ENCODE measurements at places on chromosomes 7 and 10.

- DNase-seq = no peak
These were observed 32.8 kb upstream of the TMEM106B start for GRCh38 chr7:12178317-12178716.

DNA sequence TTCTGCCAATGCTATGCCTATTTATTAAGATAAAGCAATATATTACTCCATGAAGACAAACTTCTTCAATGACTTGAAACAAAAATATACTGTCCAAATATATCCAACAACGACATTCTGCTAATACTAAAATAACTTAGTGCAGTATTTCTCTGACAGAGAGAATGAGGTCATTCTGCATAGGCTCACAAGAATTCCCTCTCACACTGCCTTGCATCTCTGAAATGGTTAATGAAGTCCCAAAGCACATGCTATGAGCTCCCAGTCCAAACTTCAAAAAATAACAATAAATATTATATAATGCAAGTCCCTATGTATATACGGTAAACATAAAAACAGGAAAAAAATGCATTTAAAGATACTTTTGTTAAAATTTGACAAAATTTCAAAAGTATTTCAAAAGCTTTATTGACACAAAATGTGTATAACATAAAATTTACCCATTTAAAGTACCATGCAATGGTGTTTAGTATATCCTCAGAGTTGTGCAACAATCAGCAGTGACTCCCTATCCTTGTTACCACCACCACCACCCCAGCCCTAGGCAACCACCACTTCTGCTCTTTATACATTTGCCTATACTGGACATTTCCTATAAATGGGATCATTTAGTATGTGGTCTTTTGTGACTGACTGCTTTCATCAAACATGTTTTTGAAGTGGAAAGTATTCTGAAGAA is 27.6 kb downstream of the CHCHD3 start:
- no peak for DNase-seq

DNA sequence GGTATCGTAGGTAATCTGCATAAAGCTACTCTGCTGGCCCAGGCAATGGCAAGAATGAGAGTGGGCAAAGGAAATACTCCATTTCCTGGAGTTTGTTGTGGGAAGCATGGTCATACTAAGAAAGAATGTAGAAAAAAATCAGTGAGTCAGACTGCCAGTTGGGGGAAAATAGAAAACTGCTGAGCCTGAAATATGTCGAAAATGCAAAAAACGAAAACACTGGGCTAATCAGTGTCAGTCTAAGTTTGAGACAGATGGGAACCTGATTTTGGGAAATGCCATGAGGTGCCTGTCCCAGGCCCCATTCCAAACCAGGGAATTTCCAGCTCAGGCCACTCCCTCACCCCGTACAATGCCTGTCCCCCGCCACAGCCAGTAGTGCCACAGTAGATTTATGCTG is 150.0 kb downstream of the ZNF33B start:
- DNase-seq = no peak

- no peak for DNase-seq
These were observed 6.6 kb upstream of the SAMD8 start for GRCh38 chr10:75104842-75105241.

- DNase-seq = no peak
These were observed 2.2 kb upstream of the ZNF92 start for GRCh38 chr7:65371468-65371867.

- DNase-seq = no peak
These were observed 3.1 kb upstream of the UPP1 start for GRCh38 chr7:48085942-48086341.

GRCh38 chr10:3775696-3776551 is 9.1 kb downstream of the KLF6 start:
- peak; percentile 38 for DNase-seq

DNA sequence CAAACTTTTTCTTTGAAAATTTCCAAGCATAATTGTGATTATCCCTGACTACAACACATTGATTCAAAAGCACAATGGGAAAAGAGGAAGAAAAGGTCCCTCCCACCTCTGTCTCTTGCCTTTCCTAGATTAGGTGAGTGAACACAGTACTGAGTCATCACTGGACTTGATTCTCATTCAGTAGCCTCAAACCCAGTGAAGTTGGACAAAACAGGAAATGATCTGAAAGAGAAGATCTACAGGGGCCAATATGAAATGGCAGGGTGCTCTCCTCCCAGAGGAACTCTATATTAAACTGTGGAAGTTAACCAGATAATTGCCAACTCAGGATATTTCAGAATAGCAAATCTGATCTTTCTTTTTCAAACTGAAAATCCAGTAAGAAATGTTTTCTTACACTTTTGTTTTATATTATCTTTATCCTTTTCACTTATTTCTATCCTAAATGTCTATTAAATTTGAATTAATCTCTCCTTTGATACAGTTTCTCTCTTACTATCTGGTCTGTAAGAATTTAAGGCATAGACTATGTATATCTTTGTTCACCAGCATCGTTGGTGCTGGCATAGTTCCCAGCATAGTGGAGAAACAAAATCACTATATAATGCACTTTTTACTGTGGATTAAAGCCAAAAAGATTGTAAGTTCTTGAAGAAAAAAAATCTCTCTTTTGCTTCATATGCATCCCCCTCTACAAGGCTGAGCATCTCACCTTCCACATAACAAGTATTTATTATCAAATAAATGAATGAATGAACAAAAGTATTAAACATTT is 41.4 kb upstream of the IKZF1 start:
- no peak for DNase-seq

DNA sequence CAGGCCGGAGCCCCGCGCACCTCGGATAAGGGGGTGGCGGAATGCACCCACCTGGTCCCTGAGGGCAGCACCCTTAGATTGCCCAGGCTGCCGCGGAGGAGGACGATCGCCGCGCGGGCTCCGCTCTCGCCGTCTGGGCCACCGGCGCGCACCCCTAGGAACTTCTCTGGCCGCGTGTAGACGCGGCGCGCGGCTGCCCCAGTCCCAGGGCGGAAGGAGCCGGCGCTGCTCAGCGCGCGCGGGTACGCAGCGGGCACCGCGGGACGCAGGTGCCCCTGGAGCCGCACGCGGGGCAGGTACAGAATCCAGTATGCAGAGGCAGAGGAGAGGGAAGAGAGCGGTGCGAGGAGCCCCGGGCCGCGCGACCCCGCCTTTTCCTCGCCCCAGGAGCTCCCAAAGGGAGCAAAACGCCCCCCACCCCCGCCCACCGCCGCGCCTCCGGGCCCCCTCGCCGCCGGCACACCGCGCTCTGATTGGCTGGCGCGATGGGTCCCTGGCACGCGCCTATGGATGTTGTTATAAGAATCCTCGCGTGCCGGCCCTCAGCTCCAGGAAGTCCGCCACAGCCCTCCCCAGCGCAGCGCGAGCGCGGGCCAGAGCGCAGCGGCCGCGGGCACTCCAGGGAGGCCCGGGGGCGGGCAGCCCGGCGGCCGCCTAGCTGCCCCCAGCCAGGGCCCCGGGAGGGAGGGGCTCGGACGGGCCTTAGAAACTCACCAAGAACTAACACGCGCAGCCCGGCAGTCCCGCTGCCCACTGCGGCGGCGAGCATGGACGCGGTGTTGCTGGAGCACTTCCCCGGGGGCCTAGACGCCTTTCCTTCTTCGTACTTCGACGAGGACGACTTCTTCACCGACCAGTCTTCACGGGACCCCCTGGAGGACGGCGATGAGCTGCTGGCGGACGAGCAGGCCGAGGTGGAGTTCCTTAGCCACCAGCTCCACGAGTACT is at the start of gene PTF1A:
Gene PTF1A, plus strand, starts transcription at position 549 of the 948 bp plus-strand sequence. Its CDS starts 219 bp downstream, at position 768.
- DNase-seq = no peak

DNA sequence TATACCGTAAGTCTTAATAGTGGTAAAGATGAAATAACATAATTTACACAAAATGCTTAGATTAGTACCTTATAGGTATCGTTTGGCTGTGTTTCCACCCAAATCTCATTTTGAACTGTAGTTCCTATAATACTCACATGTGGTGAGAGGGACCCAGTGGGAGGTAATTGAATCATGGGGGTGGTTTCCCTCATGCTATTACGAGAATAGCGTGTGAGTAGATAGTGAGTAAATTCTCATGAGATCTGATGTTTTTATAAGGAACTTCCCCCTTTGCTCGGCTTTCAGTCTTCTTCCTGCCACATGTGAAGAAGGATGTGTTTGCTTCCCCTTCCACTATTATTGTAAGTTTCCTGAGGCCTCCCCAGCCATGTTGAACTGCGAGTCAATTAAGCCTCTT is 426.3 kb upstream of the POT1 start:
- no peak for DNase-seq

DNA sequence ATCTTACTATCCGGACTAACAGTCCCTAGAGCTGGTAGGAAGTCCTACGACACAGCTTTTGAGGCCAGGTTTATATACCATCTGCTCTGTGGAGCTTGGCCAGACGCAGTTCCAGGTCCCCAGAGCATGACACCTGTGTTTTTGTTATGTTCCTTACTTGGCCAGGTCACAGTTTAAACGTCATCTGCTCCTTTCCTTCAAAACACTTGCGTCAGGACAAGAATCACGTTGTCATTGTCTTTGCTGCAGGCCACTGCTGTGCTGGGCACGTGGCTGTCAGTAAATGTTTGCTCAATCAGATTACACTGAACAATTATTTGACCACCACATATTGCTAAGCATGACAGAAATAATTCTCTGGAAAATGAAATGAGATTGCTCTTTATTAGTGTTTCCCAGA is 23.9 kb downstream of the SLC18A2 start:
- no peak for DNase-seq

DNA sequence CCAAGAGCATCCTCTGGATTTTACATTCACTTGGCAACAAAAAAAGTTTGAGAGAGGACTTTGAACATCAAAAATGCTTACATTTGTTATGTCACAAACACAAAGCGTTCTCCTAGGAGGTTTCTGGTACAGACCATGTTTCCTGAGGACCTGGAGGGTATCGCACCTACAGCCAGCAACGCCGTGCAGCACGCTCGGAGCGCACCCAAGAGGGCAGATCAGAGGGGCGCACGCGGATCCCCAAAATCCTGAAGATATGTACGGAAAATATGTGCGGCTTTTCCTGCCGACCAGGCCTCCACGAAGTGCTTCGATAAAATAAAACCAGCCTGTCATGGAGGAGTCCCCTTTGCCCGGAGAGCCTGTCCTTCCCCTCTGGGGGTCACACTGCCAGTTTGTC is 454.9 kb downstream of the DNAJB6 start:
- no peak for DNase-seq

- no peak for DNase-seq
These were observed 111.2 kb downstream of the LSM5 start for GRCh38 chr7:32378988-32379387.

GRCh38 chr7:86328801-86329433 is 314.8 kb upstream of the GRM3 start:
- no peak for DNase-seq

DNA sequence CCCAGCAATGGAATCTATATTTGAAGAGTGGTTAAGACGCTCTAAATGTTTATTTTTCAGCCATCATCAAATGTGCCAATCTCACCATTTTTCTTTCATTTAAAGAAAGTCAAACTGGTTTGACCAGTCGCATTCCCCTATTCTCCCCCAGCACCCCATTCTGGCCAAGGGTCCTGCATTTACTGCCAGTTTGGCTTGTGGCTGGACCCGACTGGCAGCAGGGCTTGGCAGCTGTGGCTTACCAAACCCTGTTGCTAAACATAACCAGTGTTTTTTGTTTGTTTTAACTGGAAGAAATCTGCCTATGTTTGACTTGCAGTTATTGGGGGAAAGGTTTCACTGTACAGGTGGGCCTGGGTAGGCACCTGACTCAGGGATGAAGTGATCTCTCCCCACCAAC is 116.3 kb downstream of the CYP26A1 start:
- no peak for DNase-seq

- DNase-seq = no peak
These were observed 496.9 kb upstream of the MBL2 start for GRCh38 chr10:53269482-53269881.

DNA sequence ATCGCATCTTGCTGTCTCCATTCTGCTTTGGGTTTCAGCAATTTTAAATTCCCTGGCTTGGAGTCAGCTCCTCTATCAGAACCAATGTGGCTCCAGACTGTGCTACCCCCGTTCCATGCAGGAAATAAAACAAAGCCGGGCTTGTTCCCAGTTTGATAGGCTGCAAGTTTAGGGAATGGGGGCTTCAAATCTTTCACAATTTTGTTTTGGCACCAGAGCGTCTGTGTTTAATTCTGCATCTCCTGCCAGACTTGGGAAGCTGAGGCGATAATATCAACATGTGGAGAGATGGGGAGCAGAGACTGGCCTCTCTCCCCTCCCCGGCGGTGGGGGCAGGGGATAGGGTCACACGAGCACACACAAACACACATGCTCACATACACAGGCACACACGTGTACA is 305.9 kb downstream of the FGFR2 start:
- no peak for DNase-seq

GRCh38 chr7:43328336-43328735 is 215.9 kb downstream of the HECW1 start:
- no peak for DNase-seq

DNA sequence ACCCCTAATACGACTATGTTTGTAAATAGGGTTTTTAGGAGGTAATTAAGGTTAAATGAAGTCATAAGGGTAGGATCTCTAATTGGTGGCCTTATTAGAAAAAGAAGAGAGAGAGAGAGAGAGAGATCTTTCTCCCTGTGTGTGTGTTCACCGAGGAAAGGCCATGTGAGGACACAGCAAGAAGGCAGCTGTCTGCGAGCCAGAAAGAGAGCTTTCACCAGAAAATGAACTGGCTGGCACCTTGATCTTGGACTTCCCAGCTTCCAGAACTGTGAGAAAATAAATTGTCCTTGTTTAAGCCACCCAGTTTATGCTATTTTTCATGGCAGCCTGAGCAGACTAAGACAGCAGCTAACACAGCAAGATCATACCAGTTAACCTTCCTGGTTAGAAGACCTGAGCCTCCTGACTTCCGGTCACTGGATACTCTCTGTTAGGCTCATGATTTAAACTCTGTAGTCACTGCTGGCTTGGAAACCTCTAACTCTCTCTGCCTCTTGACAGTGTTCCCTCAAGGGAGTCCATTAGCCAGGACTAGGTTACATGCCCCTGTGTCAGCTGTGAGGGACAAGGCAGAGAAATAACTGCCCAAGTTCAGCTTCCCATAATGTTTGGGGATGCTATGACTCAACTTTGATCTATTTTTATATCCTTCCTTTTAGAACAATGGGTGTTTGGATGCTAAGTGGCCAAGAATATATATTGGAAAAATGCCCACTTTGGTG is 102.3 kb downstream of the DYNC1I1 start:
- DNase-seq = no peak

Data from T-helper 9 cell (primary cell).